Epithelial cell of proximal tubule (primary cell): ENCODE measurements at places on chromosomes 5 and 9.

DNA sequence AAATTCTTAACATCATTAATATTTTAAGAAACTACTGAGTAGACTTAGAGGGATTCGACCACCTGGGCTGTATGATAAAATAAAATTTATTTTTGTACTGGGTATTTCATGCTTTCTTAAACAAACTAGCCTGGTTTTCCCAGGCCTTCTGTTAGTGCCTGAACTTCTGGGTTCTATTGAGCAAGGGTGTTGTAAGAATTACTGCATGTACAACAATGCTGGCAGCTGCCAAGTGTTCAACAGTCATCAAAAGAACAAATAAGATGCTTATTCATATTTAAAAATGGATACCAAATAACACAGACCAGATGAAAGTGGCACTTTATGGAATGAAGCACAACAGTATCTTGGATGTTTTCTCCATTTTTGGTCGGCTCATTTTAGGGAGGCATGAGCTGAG lies 123.2 kb upstream of the FBXL7 start:
- DNase-seq = no peak

GRCh38 chr9:93645149-93645889 lies 68.9 kb downstream of the PHF2 start:
- DNase-seq = no peak

- no peak for DNase-seq
Measured at GRCh38 chr5:95975703-95976102, 14.1 kb upstream of the ELL2 start.

DNA sequence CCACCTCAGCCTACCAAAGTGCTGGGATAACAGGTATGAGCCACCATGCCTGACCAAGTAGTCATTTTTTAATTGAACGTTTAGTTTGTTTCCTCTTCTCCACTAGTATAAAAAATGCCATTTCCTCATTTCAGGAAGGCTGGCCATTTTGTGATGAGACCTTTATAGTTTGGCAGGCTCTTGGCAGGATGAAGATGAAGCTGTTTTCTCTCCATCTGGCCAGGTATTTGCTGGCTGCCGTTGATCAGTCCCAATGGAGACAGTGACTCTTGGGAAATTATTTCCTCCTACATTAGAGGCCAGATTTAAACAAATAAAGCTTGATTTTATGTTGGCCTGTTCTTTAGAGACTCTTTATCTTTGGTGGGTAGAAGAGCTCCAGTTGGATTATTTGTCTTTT lies 199.0 kb downstream of the ARHGAP26 start:
- no peak for DNase-seq

GRCh38 chr9:136378170-136379002 lies 4.9 kb upstream of the CARD9 start:
- no peak for DNase-seq

DNA sequence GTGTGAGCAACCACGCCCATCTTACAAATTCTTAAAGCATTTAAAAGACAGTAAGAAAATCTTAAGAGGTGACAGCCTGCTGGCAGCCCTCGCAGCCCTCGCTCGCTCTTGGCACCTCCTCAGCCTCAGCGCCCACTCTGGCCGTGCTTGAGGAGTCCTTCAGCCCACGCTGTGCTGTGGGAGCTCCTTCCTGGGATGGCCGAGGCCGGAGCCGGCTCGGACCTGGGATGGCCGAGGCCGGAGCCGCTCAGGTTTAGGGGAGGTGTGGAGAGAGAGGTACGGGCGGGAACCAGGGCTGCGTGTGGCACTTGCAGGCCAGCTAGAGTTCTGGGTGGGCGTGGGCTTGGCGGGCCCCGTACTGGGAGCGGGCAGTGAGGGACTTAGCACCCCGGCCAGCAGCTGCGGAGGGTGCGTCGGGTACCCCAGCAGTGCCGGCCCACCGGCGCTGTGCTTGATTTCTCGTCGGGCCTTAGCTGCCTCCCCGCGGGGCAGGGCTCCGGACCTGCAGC lies 9.3 kb upstream of the ECM2 start:
- no peak for DNase-seq

DNA sequence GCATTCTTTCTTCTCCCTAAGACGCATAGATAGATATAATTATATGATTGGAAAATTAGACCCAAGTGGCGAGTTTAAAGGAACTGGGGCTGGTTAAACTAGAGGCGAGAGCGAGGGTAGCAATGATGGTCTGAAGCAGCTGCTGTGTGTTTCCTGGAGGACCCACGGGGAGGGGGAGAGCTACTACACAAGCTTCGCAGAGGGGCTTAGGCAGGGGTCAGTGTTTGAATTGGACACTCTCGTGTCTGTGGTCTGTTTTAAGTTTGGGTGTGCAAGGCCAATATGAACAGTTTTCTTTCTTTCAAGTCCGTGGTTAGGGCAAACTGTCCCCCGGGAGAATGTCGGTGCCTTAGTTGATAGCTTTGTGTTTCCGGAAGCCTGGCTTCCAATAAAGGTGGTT lies 43.1 kb downstream of the PDZD2 start:
- no peak for DNase-seq

DNA sequence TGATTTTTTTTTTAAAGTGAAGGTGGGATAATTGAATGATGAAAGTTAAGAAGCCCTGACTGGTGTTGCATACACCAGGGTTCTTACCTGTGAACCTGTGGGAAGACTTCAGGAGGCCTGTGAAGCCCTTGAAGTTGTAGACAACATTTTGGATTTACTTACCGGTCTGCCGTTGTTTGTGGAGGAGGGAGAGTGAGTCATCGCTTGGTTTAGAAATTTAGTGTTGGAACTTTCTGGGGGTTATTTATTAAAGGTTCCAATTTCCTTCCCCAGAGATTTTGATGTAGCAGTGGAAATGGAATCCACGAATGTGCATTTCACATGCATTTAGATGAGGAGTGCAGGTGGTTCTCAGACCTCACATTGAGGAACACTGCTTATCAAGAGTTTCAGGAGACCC lies 49.6 kb downstream of the ARHGAP26 start:
- no peak for DNase-seq

DNA sequence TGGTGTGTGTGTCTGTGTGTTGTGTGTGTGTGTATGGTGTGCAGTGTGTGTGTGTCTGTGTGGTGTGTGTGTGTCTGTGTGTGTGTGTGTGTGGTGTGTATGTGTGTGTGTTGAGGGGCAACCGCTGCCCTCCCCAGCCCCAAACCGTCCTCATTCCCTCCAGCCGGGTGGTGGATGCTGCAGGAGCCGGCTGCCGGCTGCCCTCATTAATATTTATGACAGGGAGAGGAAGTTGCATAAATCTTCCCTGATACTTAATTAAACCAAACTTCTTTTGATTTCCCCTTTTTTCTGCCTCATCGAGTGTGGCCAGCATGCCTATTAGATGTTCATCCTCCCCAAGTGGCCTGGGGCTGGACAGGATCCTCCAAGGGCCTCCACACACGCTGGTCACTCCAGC lies 121.4 kb upstream of the MVB12B start:
- no peak for DNase-seq

DNA sequence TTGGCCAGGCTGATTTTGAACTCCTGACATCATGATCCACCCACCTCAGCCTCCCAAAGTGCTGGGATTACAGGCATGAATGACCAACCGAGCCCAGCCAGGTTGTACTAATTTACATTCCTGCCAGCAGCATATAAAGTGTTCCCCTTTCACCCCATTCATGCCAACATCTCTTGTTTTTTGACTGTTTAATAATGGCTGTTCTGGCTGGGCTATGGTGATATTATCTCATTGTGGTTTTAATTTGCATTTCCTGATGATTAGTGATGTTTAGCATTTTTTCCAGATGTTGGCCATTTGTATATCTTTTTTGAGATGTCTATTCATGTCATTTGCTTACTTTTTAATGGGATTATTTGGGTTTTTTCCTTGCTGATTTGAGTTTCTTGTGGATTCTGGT lies 87.3 kb downstream of the INVS start:
- DNase-seq = no peak

DNA sequence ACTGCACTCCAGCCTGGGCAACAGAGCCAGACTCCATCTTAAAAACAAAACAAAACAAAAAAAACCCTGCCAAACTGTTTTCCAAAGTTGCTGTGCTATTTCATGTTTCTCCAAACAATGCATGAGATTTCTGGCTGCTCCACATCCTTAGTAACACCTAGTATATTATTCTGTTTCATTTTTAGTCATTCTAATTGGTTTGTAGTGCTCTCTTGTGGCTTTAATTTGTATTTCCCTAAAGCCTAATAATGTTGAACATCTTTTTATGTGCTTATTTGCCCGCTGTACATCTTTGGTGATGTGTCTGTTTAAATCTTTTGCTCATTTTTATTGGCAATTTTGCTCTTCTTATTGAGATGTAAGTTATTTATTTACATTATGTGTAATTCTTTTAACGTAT lies 18.4 kb upstream of the TTC1 start:
- DNase-seq = no peak

DNA sequence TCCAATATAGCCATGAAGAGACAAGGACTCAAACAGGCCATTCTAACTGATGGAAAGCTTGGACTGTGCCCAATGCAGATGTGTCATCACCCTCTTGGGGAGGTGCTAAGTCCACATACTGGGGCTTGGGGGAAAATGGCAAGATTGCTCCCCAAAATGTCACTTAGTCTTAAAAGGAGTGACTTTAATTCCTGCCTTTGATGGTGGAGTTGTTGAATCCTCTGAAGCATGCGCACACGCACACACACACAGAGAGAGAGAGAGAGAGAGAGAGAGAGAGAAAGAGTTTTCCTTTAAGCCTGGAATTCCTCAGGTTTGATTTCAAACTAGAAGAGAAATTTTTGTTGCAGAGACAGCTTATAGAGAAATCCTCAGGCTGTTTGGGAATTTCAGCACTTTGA lies 161.9 kb upstream of the GAS1 start:
- peak; percentile 23 for DNase-seq

GRCh38 chr5:174384509-174384947 lies 339.0 kb downstream of the NSG2 start:
- DNase-seq = no peak

DNA sequence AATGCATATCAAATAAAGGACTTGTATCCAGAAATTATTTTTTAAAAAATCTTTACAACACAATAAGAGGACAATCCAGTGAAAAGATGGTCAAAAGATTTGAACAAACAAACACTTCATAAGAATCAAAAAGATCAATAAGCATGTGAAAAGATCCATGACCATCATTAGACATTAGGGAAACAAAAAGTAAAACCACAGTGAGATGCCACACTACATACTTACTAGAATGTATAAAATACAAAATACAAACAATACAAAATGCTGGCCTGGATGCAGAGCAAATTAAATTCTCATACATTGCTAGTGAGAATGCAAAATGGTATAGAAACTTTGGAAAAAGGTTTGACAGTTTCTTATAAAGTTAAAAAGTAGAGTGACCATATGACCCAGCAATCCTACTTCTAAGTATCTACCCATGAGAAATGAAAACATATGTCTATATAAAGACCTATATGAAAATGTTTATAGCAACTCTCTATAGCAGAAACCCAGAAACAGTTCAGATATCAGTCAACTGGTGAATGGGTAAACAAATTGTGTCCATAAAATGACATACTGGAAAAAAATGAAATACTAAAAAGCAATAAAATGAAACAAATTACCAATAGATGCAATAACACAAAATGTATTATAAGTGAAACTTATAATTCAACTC lies 426.1 kb downstream of the RAB3C start:
- no peak for DNase-seq

DNA sequence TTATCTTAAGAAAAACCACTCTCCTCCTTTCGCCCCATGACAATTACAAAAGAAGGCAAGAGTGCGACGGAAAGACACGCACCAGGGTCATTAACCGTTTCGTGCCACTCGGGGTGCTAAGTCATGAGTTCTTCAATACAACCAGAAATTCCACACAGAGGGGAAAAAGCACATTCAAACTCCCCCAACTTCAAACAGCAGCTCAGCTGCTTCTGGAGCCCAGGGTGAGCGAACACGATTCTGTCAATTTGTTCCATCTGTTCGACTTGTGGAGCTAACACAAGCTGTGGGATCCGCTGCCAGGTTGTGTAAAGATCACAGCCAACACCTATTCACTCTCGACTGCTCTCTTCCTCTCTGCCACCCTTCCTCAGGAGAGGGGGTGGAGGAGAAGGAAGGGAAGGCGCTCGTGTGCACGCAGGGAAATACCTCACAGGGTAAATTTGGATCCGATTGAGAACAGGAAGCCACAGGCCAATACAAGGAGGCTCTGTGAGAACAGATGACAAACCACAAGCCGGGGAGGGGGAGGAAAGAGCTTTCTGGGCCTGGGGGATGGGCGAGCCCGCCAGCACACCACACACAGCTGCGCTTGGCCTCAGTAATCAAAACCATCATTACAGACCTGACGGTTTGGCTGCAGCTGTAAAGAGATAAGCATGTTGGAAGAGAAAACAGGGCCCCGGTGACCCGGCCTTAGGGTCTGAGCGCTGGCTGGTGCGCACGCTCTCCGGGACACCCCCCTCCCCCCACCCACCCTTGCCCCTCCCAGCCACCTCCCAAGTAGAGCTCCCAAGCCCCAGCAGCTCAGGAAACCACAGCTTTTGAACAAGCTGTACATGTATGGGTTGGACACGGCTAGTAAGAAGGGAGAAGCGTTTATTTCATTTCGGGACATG lies 54.3 kb downstream of the PTCH1 start:
- DNase-seq = no peak

DNA sequence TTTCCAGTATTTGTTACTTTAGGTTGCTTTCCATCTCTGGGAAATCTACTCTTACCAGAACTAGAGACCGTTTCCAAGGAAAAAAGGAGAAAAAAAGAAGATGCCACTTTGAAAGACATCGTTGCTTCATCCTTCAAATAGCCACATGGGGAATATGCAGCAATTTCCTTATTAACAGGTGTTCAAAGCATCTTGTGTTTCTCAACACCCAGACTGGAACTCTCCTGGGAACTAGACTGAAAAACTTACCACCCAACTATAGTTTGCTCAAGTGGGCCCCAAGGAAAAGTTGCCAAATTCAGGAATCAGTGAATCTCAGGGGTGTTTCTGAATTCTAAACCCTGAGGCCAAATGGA lies 80.0 kb upstream of the JAK2 start:
- DNase-seq = no peak

DNA sequence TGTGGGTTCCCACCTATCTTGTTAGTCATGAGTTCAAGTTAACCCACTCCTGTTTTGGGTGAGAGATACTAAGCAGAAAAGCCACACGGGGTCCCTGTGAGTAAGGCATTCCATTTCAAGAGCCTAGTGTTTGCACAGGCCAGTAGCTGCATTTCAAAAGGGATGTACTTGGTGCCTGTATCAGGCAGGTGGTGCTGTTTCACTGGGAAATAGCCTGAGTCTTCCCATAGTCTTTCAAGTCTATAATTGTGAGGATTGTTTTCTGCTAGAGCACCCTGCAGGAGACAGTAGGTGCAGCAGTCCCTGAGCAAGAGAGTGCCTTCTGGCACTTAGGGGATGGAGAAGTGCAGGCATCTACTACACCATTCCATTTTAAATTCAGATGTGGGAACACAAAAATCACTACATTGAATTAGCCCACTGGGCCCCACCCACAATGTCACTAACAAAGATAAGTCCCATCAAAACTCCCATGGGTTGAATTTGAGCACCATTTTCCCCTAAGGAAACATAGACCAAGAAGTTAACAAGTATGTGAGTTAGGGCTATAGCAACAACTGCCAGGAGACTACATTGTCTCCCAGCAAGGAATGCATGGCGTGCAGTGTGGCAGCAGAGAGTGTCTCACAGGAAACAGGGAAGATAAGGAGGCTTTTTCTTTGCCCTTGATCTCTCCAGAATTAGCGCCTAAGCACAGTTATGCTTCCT lies 263.2 kb downstream of the COX7C start:
- DNase-seq = peak; percentile 61
